ENCODE measurements at places on chromosomes 2 and 18.

DNA sequence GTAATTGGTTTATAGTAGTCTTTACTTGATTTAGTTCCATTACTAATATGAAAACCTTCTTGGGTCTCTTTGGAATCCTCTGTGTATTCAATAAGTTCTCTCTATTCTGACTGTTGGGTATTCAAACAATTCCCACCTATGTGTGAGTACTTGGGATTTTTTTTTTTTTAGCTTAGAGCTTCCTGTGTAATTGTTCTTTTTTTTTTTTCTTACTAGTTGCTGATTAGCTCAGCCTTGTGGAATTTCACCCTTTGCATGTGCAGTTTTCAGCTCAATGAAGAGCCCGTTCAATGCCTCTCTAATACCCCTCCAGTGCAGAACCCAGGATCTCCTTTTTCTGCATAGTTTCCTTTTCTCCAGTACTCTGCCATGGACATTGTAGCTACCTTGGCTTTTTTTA, 339.1 kb upstream of the GALNT5 start:
- DNase-seq: no peak

DNA sequence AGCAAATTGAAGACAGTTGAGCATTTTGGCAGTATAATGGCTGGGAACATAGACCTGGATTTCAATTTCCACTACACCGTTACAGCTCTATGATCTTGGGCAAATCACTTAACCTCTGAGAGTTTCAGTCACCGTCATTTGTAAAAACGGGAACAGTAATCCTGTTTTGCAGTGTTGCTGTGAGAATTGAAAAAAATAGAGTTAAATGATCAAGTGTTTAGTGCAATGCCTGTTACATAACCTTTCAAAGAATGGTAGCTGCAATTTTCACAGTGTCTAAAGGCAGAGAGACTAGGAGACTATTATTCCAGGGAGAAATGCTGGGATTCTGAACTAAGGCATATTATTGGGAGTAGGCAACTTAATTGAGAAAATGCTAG, 2.0 kb downstream of the AGPS start:
- DNase-seq: no peak

DNA sequence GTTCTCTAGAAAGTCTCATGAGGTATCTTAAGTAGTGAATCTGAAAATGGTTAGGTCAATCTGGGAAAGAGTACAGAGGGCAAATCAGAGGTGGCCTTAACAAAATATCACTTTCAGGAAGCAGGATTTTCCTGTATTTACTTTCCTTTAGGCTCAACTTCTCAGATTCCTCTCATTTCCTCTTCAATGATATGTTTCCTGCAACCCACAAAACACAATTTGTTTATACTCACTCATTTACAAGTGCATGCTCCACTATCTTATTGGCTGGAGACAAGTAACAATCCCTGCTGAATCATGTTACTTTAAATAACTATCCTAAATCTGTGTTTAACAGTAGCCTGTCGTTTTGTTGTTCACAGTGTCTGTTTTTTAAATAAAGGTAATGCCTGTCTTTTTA, 228.1 kb downstream of the DSC3 start:
- DNase-seq: no peak

- no peak for DNase-seq
Measured at GRCh38 chr2:29097569-29097968, 17.6 kb upstream of the CLIP4 start.

GRCh38 chr2:187002242-187002641, 153.3 kb upstream of the ZSWIM2 start:
- DNase-seq: no peak

DNA sequence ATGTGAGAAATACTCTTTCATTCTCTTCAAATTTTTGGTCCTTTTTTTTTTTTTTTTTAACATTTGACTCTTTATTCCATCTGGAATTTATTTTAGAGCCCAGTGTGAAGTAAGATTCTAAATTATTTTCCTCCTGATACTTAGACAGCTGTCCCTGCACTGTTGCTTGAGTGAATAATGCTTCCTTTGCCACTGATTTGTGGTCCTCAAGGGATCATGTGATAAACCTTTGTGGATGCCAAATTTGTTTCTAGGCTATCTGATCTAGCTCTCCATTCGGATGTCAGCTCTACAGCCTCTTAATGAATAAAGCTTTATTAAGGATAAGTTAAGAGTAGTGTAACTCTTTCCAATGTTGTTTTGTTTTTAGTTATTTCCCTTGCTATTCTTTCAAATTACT, 142.3 kb downstream of the SMAD7 start:
- DNase-seq: no peak

DNA sequence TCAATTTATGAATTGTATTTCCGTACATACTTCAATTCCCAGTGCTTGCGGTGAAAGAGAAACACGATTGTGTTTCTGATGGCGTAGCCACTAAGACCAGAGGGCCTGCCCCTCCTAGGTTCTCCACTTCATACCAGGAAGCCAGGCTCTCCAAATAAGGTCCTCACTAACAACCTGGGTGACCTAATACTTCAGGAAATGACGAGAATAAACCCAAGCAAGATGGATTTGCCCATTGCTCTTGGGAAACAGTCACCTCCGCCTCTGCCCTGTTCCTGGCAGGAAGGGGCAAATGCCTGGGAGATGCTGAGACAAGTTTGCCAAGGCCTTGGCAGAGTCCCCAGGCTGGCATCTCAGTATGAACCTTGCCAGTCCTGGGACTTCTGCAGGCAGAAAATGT, 41.8 kb downstream of the TTC32 start:
- no peak for DNase-seq

DNA sequence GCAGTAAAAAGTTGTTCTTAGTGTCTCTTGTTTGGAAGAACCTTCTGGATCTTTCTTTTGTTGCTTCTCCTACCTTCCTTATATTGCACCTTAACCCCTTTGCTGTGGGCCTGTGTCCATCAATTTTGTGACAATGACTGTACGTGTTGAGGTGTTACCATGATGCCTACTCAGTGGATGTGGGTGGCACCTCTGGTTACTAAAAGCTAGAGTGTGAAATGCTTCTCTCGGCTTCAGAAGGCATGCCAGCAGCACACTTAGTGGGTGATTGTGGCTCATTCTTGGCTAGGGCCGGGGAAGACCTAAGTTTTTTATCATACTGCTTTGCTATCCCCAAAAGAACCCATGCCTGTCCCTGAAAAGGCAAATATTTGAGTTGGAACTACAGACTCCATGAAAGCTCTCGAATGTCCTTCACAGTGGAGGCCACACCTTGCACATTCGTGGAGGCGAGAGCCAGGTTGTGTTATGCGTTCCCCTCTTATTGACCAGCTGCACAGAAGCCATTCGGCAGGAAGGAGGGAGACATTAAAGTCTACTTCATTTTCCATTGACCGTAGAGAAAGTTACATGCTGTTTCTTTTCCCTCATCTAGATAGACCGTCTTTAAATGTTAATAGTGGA, 513.2 kb upstream of the RAB12 start:
- no peak for DNase-seq

DNA sequence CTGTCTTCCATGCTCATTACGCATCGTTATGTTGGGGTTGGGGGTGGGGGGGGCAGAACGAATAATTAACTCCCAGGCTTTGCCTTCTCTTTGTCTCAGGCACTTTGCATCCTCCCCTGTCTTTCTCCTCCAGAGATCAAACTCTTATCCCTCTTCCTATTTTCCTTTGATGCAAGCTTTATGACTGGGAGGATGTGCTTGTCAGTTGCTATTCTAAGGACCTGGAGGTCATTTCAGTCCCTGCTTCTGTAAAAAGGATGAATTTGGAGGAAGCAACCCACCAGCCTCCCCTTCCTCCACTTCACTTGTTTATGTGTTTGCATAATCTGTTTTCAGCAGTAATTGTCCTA, 87.5 kb downstream of the ZCCHC2 start:
- DNase-seq: no peak

GRCh38 chr18:29241199-29241598, 1064.3 kb upstream of the CDH2 start:
- DNase-seq: no peak

GRCh38 chr2:56519806-56520205, 336.0 kb downstream of the CCDC85A start:
- DNase-seq: no peak

- no peak for DNase-seq
Measured at GRCh38 chr2:14560716-14561115, 71.8 kb upstream of the LRATD1 start.

GRCh38 chr2:54768772-54769428, 45.4 kb downstream of the EML6 start:
- DNase-seq: no peak

DNA sequence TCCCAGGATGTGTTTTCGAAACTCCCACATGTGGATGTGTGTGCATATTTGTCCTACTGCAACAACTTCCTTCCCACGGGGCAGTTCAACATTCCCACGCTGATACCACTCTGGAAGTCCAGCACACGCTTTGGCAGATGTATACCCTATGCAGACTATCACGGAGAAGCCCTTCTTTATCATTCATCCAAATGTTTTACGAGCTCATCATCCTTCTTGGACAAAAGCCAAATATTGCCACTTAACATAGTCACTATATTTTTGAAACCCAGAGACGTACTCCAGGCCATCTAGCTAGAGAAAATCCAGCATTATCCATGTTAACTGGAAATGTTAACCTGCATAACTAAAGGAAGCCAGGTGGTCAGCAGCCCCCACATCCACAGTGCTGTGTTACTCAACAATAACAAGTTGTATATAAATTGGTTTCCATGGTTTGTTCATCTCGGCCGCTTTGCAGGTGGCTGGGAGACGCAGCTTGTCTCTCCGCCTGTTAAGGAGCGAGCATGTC, 131.5 kb downstream of the ZNF532 start:
- no peak for DNase-seq

DNA sequence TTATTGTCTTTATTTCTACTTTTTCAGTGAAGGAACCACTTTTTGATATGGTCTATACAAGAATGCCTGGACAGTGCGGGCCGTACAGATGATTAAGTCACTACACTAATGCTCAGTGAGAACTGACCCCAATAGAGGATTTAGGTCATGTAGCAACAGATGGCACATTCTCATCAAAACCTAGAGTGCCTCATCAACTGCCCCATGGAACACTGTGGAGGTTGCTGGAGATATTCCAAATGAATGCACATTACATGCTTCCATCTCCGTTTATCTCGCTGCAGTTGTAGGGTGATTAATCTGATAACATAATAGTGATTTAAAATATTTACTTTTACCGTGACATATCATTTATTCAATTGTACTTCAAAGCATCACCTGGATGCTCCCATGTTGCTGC, 41.8 kb upstream of the COPS8 start:
- no peak for DNase-seq

DNA sequence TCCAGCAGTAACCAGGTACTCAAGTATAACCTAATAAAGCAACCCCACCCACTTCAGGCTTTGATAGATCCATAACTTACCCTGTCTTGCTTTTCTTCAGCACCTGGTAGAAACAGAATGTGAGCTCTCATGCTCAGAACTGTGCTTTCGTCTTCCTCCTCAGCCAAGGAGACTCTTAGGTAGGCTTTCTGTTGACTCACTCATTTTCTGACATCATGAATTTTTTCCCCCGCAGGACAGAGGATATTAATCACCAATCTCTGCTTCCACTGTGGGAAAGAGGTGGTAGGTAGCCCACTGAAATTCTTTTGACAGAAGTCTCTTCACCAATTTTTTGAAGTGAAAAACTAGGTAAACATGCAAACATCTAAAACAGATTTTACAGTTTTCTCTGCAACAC, 241.2 kb upstream of the KCNJ3 start:
- DNase-seq: no peak

GRCh38 chr2:169853041-169853668, 25.9 kb downstream of the UBR3 start:
- no peak for DNase-seq

GRCh38 chr18:72742002-72742401, 125.8 kb downstream of the NETO1 start:
- DNase-seq: no peak

- DNase-seq: no peak
Measured at GRCh38 chr2:28909655-28910353, 15.3 kb downstream of the WDR43 start.

GRCh38 chr2:43226558-43226954, at the start of gene ZFP36L2:
Gene ZFP36L2, minus strand, starts transcription at chr2:43226606. Its CDS starts 291 bp downstream, at chr2:43226315.
- DNase-seq: peak; percentile 92

- no peak for DNase-seq
Measured at GRCh38 chr2:167745667-167746066, 501.7 kb downstream of the STK39 start.

DNA sequence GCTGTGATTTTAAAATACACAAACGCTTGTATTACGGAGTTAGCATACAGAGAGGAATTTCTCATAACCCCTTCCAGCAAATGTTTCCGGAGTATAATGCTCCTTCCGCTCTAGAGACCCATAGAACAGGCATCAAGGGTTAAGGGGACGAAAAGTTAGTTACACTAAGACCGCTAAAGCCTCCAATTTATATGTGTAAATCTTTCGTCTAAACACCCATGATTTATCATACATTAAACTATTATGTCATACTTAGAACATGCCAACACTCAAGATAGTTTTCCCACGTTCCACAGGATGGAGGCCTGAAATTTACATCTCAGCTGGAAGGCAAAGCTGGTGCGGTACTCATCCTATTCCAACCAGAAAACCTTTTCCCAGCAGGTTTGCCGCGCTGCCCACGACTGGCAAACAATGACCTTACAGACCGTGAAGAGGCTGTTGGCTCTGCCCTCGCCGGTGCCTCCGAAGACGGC, 650 bp downstream of the ORMDL1 start:
- DNase-seq: no peak

GRCh38 chr2:215825707-215826106, 187.6 kb downstream of the MREG start:
- DNase-seq: no peak

GRCh38 chr2:179410552-179411356, 146.1 kb upstream of the SESTD1 start:
- peak; percentile 22 for DNase-seq

DNA sequence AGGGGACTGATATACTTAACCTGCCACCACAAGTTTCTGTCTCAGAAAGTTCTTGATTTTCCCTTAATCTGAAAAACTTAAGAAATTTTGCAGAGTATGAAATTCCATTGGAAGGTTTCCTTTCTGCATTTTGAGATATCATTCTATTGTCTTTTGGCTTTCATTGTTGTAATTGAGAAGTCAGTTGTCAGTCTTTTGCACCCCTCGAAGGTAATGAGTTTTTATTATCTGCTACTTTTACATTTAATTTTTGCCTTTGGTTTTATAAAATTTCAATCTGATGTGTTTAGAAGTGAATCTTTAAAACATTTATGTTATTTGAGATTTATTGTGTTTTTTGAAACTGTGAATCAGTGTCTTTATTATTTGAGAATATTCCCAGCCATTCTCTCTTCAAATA, 4.8 kb upstream of the IL36A start:
- no peak for DNase-seq

DNA sequence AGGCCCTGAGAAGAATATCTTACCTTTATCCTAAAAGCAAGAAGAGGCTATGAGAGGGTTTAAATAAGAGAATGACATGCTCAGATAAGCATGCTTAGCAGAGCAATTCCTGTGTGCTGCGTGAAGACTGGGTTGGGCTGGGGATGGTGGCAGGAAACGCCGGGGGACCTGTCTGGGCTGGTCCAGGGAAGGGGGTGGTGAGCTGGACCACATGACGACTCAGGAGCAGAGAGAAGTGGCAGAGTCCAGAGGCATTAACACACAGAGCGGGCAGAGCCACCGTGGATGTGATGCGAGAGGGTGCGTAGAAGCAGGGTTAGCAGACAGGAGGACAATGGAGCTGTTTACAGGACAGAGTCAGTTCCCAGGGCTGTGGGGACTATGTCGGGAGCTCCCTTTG, 84.5 kb downstream of the ZBTB7C start:
- no peak for DNase-seq

GRCh38 chr2:16114070-16114469, 173.7 kb downstream of the MYCN start:
- DNase-seq: no peak
